ENCODE measurements at places on chromosomes 2 and 18.

DNA sequence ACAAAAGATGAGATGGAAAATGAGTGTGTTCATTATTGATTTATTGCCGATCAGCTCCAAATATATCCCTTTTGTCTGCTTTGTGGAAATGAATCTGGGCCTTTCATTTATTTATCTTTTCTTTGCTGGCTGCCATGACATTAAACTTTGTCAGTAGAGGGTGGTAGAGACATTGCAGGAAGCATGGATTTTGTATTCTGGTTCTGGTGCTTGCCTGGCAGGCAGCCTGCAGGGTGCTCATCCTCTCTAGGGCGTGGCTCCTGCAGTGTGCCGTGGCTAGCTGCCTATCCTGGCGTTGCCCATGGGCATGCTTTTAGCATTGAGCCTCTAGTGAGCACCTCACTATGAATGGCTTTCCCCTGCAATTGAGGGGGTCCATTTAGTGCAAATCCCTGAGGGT lies 593.1 kb downstream of the RNF144A start:
- peak; percentile 7 for DNase-seq

GRCh38 chr2:228927028-228928010 lies 343.8 kb downstream of the PID1 start:
- DNase-seq, result no peak

GRCh38 chr2:219961947-219962498 lies 334.6 kb downstream of the SLC4A3 start:
- DNase-seq, result no peak

GRCh38 chr2:43407935-43408334 lies 181.5 kb upstream of the ZFP36L2 start:
- DNase-seq, result no peak

GRCh38 chr2:70354264-70354949 lies 52.5 kb upstream of the FAM136A start:
- DNase-seq, result no peak

Measured in NAMALWA (cell line).